ENCODE measurements at places on chromosomes 2 and 18. TPM values are rescaled to one million over a fixed set of nuclear protein-coding genes. Genes with fewer than 3 reads are reported as not detected.

The ANKRD30B gene
- total RNA-seq: not detected

The PPP1R7 gene
- total RNA-seq: 70.8 TPM

The ASTL gene
- not detected for total RNA-seq

The VWA3B gene
- not detected for total RNA-seq

The TRMT61B gene
- total RNA-seq: 11.7 TPM

The C2orf66 gene
- total RNA-seq: under 0.01 TPM

The ADAM23 gene
- 3.7 TPM for total RNA-seq

The ST8SIA3 gene
- total RNA-seq: not detected

The FSIP2 gene
- total RNA-seq: 0.37 TPM

The MAP4K4 gene
- 154 TPM for total RNA-seq

The AQP12B gene
- not detected for total RNA-seq

The EGR4 gene
- not detected for total RNA-seq

The ANKRD30BL gene
- not detected for total RNA-seq

The SCN2A gene
- total RNA-seq: under 0.01 TPM

The CASP10 gene
- 5.1 TPM for total RNA-seq

The SERPINB13 gene
- not detected for total RNA-seq

The GPR75 gene
- 4.1 TPM for total RNA-seq

The SERPINB11 gene
- not detected for total RNA-seq

The FOXD4L1 gene
- not detected for total RNA-seq

The TSPYL6 gene
- not detected for total RNA-seq

The PSME4 gene
- total RNA-seq: 48.9 TPM

The TRIB2 gene
- total RNA-seq: 20.7 TPM

The CXCR2 gene
- not detected for total RNA-seq

The BCL11A gene
- total RNA-seq: not detected

The POTEI gene
- total RNA-seq: not detected

The ALPI gene
- total RNA-seq: not detected

The TDRD15 gene
- not detected for total RNA-seq

The CFC1 gene
- not detected for total RNA-seq

The IL1F10 gene
- total RNA-seq: not detected

The SNED1 gene
- total RNA-seq: 391 TPM

The SATB2 gene
- total RNA-seq: 11.1 TPM
